ENCODE measurements at places on chromosomes 11 and 22.

DNA sequence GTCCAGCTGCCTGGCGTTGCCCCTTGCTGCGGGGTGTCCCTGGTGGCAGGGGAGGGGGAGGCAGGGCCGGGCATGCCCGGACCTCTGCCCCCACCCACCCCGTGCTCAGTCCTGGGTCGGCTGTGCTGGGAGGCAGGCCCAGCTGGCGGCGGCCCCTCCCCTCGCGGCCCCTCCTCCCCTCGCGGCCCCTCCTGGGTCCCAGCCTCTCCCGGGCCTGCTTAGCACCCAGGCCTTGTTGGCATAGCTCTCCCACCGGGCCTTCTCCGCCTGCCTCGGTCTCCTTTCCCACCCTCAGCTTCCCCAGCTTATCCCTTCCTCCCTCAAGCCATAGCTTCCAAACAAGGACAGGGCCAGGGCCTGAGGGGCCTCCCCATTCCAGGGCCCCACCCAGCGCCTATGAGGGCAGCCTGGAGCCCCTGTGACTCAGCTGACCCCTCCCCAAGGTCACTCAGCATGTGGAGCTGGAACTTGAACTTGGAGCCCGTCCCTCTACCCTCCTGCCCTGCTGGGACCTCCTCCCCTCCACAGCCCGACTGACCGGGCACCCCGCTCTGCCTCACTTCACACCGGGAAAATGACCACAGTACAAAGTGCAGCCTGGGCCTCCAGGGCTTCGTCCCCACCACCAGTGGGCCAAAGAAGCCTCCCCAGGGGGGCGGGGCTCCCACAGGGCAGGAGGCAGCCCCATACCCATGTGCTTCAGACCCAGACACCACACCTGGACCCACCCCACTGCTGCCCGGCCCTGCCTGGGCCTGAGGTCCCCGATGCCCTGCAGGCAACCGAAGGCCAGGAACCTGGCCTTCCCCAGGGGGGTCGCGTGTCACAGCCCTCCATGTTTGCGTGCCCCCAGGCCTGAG lies 1.2 kb downstream of the EPS8L2 start:
- no peak for DNase-seq

- no peak for DNase-seq
These were observed 17.0 kb upstream of the GRIK4 start for GRCh38 chr11:120494595-120494994.

DNA sequence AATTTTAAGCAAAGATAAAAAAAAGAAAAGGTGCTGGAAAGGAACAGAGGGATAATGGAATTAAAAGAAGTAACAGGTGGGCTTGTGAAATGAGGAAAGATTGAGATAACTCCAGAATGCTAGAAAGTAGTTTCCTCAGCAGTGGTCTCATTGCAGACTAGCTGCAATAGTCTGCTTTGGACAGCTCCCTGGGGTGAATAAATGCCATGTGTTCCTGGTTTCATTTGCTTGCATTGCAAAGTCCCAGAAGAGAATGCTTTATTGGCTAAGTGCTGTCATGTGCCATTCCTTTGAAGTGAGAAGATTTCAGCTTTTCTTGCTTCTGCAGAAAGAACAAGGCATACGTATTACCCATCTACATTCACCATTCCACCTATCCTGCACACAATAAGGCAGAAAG lies 478.8 kb upstream of the RAG2 start:
- no peak for DNase-seq

GRCh38 chr11:704781-705645 lies 1.0 kb upstream of the EPS8L2 start:
- no peak for DNase-seq

DNA sequence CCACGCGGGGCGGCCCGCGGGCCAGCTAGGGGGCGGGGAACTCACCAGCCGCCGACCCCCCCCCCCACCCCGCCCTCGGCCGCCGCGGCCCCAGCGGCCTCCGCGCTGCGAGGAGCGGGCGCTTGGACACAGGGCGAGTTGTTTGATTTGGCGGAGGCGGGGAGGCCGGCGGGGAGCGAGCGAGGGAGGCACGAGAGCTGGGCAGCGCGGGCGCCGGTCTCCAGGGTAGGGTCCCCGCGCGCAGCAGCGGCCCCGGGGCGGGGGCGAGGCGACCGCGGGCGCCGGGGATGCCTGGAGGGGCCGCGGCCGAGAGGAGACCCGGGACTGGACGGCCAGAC lies 64.4 kb downstream of the NAV2 start:
- DNase-seq, result no peak

DNA sequence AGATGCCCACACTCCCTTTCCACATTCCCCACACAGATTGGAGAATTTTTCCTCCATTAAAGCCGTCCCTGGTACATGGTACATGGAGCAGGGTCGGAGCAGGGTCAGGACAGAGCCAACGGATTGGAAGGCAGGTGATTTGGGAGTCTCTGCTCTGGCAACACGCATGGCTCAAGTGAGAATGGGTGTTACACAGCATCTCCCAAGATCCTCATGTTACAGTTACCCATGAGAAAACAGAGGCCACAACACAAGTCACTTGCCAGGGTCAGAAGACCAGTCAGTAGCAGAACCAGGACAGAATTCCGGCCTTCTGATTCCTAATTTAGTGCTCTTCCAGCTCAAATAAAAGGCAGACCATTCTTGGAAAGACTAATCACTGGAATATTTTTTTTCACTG lies 7.7 kb upstream of the F2 start:
- peak; percentile 48 for DNase-seq

DNA sequence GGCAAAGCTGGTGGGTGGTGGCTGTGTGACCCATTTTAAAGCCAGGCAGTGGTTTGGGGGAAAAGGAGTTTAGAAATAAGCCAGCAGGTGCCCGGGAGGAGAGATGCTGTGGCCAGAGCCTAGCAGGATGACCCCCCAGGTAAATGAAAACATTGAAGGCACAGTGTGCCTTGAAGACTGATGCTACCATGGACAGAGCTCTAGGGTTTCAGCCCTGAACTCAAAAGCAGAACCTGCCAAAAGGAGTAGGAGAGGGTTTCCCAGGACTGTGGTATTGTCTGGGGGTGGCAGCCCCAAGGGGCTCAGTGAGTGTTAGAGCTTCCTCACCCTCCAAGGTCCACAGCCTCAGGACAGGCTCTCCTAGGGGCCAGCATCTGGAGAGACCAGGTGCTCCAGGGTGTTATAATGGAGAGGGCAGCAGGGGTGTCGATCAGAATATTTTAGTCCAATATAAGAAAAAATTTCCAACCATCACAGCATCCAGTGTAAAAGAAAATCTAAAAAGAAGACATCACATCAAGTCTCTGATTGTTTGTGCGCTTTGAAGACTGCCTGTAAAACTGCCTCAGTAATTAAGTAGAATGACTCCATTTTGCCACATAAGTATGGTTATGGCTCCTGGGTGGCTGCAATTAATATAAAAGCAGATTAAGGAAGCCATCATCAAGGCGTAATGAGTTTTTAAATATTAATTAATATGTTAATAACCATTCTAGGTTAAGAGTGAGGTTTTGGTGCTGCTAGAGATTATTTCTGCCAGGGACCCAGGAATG lies 88.6 kb upstream of the LMO1 start:
- no peak for DNase-seq

DNA sequence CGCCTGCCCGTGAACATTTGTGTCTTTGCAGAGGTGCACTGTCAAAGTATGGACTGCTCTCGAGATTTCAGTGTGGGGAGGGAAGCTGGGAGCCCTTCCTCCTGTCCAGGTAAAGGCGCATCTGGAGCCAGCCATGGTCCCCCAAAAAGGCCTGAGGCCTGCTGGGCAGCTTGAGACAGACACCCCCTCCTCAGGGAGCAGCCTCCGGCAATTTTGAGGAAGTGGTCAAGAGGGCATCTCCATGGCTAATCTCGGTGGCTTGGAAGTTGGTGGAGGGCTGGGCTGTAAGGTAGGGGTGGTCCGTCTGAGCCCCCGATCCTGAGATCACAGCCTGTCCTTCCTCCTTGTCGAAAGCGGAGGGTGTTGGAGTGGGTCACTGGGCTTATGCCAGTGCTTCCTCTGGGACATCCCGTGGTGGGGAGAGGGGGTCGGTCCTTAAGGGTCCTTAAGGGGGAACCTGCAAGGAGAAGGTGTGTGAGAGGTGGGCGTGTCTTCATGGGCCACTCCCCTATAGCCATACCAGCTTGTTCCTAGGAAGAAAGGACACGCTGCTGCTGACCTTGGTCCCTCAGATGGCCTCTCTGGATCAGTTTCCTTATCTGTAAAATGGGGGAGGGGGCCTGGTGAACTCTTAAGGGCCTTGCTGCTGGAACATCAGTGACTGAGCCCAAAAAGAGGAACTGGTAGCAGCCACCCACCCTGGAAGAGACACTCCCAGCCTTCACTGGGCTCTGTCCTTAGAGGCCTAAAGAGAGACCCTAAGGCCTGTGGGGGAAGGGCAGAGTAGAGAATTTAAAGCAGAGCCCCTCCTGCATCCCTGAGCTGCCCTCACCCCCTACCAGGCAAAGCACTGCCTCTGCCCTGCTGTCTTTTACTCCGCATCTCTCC lies 2.6 kb downstream of the KCNC1 start:
- no peak for DNase-seq

DNA sequence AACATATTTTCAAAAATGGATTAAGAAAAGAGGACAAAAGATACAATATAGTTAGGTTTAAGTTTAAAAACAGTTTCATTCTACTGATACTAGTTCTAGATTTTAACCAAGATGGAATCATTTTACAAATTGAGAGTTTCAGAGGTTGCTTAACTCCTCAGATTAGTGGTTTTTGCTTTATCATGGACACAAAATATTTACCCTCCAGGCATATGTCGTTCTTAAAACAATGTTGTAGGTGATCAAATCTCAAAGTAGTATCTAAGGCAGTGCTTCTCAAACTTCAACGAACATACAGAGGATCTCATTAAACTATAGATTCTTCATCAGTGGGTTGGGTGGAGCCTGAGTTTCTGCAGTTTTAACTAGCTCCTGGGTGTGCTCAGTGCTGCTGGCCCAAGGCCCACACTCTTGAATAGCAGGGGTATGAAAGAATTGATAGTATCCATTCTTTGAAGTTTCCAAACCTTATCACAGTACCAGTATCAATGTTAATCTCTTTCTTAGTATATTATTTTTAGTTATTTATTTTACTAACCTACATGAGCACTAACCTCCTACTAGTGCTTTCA lies 48.0 kb downstream of the YAP1 start:
- DNase-seq, result peak; percentile 60

GRCh38 chr11:126109941-126110731 lies 47.5 kb upstream of the CDON start:
- peak; percentile 24 for DNase-seq

DNA sequence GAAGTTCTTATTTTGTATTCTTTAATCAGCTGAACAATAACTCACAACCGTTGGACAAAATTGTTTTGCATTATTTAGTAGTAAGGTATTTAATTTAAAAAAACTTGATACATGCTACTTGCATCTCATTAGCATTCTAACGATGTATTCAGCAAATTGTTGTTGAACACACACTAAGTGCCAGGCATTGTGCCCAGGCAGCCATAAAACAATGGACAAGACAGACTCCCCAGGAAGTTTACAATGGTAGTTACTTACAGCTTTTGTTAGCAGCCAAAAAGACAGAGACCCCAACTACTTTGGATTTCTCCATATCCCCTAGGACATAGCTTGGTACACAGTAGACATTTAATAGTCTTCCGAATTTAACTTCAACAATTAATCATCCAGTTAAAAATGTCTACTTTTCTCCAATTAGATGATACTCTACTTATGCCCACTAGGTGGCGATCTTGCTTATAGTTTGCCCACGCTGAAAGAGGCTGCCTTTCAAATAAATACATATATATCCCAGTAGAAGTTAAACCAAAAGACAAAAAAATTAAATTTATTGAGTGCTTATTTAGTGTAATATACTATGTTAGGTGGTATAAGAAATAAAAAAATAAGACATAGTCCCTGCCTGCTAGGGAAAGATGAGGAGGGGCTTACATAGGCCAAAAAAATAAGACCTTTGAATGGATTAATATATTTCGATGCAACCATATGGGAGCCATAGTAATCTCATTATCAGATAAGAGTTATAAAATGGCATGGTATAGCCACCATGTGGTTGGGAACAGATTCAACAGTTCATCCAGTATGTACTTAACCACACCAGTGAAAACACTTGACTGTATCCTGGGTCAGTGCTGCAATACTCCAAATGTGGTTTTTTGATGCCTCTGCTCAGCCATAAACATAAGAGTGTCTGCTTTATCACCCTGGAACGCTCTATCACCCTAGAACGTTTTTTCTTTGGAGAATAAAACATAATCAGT lies 2.0 kb upstream of the FJX1 start:
- peak; percentile 79 for DNase-seq

GRCh38 chr11:62902932-62903331 lies 18.2 kb downstream of the CHRM1 start:
- peak; percentile 54 for DNase-seq

DNA sequence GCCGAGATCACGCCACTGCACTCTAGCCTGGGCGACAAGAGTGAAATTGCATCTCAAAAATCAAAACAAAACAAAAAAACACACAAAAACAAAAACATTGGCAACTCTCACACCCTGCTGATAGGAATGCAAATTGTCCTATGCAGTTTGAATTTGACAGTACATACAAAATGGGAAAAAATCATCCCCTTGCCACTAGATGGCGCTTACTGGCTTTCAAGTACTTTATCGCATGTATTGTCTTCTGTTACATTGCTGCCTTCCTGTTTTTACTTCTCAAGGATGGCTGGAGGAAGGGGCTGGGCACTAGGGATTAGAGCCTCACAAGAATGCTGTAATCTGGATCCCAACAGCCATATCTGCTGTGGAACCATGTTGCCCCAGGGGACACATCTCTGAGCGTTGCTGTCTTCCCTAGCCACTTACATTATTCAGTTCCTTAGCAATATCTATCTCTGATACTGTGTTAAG lies 59.4 kb upstream of the A4GALT start:
- peak; percentile 95 for DNase-seq

- DNase-seq, result no peak
These were observed 10.9 kb upstream of the ADSL start for GRCh38 chr22:40335358-40335757.

- no peak for DNase-seq
These were observed 10.2 kb downstream of the C11orf96 start for GRCh38 chr11:43952401-43953342.

DNA sequence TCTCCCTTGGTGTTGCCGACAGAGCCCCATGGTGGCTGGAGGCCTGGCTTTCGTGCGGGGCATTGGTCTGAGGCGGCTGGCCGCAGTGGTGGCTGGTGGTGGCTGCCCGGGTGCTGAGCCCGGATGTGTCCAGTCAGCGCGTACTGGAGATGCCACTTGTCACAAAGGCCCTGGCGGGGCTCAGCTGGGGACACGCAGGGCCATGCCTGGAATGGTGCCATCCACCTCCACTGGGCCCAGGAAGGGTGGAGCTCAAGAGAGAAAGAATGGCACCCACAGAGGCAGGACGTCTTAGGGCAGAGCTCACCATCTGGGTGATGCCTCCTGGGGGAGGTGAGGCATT lies 92.5 kb downstream of the CEP164 start:
- no peak for DNase-seq

- DNase-seq, result no peak
These were observed 8.2 kb upstream of the PIWIL4 start for GRCh38 chr11:94558932-94559331.

DNA sequence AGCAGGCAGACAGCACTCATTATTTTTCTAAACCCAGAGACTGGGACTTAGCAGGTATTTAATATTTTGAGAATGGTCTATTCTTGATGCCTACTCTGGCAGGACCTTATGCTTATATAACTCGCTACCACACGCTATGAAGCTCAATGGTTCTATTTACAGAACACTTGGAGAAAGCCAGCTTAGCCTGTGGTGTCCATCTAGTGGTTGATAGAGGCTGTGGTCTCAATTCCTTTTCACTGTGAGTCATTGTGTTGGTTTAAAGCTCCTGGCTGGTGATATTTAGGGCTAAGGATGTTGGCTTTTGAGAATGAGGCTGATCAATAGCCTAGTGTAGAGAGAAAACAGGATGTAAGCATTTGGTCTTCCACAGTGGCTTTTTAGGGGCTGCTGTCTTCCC lies 206.4 kb downstream of the DBX1 start:
- peak; percentile 90 for DNase-seq

Measured in iris pigment epithelial cell (primary cell).